ENCODE measurements at places on chromosomes 7 and 10.

GRCh38 chr7:27689591-27690164 lies 27.0 kb upstream of the HIBADH start:
- DNase-seq, result no peak

DNA sequence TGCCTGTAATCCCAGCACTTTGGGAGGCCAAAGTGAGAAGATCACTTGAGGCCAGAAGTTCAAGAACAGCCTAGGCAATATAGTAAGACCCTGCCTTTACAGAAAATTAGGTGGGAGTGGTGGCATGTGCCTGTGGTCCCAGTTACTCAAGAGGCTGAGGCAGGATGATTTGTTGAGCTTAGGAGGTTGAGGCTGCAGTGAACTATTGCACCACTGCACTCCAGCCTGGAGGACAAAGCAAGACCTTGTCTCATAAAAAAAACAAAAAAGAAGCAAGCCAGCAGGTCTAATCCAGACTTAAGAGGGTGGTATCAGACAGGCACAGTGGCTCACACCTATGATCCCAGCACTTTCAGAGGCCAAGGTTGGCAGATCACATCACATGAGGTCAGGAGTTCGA lies 24.5 kb upstream of the KCTD7 start:
- DNase-seq, result no peak

DNA sequence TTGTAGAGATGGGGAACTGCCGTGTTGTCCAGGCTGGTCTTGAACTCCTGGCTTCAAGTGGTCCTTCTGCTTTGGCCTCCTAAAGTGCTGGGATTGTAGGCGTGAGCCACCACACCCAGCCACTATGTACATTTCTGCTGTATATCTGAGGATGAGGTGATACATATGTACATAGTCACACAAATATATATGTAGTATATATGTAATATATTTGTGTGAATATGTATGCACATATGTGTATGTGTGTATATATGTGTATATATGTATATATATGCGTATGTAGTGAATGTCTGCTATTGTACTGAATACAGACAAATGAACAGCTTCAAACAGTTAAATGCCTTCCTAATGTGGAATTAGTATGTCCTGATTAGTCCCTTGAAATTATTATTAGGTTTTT lies 70.3 kb downstream of the EXOC6 start:
- DNase-seq, result no peak

- no peak for DNase-seq
Measured at GRCh38 chr10:87925570-87925969, 62.1 kb downstream of the PTEN start.

DNA sequence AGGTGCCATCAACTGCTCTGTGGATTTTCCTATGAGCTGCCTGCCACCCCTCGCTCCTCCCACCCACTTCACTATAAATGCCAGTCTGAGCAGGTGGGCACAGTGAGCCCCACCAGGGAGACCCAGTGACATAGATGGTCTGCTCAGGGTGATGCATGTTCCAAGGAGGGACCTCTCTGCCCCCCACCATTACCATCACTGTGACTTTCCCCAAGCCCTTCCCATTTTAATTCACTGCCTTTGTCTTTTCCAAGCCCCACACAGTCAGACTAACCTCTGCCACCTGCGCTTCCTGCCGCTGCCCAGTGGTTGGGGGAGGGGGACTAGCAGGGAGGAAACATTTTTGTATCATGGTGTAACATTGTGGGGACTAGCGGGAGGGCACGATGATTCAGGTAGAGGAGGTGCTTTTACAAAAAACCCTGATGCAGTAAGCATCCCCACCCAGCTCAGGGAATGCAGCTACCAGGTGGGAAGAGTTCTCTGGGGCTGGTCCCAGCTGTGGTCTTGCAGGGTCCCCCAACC lies 24.6 kb downstream of the PRSS2 start:
- no peak for DNase-seq

DNA sequence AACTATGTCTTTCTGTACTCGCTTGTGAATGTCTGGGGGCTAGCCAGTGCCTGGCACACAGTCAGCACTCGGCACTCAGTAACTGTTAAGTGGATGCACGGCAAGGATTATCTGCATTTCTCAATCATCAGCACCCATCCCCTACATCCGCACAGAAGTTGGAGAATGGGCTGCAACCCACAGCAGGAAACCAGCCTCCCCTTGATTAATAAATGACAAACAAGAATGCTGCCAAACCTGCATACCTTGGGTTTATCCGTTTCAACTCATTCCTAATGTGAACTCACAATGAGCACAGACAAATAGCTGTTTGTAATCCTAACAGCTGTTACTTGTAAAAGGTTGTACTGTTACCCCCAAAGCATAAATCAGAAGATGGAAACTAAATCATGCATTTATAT lies 28.9 kb downstream of the PPP1R3C start:
- no peak for DNase-seq

DNA sequence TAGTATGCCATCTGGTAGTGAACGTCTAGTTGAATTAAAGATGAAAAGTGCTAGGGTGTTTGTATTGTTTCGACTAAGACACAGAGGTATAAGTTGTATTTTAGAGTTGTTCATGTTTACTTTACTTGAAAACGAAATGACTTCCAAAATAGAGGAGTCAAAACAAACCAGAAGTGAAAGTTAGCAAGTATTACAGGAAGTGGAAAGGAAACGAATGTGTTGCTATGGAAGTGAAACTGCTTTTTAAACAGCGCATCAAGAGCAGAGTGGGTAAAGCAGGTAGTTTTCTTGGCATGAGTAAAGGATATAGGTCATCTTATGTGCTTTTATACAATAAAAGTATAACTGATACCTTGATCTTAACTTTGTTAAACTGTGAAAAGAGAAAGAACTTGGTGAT lies 20.0 kb upstream of the GALNTL5 start:
- no peak for DNase-seq

DNA sequence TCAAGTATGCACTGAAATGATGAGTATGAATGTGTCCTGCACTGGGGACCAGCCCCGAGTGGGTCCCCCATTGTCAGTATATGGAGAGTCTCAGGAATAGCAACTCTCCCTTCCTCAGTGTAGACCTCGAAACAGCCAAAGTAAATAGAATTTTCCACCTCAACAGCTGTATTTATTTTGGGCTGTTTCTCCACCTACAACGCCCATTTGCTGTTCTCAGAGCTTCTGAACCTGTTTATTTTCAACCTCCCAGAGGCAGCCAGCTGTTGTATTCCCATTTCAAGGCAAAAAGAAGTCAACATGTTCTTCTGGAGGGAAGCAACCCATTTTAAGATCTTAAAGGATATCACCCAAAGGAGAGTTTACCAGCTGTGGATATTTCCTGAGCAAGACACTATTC lies 59.6 kb upstream of the BICC1 start:
- DNase-seq, result no peak

GRCh38 chr10:74419958-74420375 lies 268.9 kb downstream of the ADK start:
- DNase-seq, result no peak

DNA sequence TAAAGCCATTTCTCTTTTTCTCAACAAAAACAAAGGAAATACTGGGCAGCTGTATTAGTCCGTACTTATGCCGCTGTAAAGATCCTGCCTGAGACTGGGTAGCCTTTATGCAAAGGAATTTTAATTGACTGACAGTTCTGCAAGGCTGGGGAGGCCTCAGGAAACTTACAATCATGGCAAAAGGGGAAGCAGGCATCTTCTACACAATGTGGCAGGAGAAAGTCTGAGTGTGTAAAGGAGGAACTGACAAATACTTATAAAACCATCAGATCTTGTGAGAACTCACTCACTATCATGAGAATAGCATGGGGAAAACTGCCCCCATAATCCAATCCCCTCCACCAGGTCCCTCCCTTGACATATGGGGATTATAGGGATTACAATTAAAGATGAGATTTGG lies 264.3 kb downstream of the SEMA3A start:
- no peak for DNase-seq

DNA sequence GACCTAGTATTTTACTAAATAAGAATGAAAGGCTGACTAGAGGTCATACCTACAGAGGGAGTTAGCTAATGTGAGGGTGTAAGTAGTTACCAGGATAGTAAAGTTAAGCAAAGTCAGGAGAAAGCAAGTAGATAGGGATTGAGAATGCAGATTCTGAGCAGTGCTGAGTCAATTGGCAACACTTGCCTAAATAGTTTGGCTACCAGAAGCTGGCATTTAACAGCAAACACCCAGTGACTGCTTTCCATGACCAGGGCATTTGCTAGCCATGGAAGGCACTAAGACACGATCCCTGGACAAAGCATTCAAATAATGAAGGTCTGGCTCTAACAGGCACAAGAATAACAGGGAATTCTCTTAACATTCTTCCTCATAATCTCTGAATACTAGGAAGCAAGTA lies 25.9 kb downstream of the TNKS2 start:
- DNase-seq, result no peak

DNA sequence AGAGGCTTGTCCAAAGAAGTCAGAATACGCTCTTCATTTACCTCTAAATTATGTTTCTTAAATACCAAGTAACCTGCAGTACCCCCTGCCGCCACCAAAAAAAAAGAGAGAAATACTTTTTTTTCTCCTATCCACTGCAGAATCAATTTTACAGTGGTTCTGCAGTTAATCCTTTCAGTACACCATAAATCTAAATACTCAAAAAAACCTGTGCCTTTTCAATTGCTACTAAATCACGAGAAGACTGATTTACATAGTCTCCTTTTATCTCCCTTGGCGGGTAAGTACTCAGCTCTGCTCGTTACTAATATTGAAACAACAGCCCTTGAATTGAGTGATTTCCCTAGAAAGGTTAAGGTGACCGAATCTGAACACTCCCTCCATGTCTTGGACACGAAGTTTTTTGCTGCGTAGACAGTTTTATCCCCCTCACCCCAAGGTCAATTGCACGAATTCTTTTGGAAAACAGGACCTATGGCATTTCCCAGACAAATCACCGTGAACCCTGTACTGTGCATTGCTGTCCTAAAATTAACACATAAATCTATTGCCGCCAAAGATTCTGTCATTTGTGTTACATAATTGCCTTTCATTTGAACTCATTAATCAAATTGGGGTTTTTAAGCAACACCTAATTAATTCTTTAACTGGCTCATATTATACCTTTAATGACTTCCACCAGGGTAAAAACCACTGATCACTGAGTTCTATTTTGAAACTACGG lies 512 bp upstream of the VIM start:
- no peak for DNase-seq

- no peak for DNase-seq
Measured at GRCh38 chr10:8049045-8049864, 5.2 kb upstream of the GATA3 start.

- DNase-seq, result no peak
Measured at GRCh38 chr7:26538689-26539088, 247.0 kb downstream of the SNX10 start.

DNA sequence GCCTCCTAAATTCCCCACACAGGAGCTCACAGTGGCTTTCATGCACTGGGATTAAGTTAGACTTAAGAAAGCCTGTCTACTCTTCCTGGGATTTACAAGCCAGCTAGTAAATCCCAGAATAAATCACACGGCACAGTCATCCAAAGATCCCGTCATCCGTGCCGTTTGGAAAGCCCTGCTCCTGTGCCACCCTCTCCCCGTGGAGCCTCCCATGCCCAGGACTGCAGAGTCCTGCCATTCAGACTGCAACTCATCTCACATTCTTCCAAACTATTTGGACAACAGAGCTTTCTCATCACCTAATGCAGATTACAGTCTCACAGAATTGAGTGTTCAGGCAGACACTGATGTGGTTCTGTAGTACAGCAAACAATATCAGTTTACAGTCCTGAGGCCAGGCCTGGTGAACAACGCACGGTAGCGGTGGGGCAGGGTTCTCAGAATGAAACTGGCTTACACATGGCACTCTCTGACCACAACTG lies 166.5 kb downstream of the EGFR start:
- no peak for DNase-seq

GRCh38 chr10:68878496-68878895 lies 22.6 kb upstream of the DDX50 start:
- no peak for DNase-seq

All from stimulated activated CD8-positive, alpha-beta memory T cell treated with anti-CD3 and anti-CD28 coated beads, Interleukin-2, amount 100 ng/mL, for 1 hour (primary cell).